ENCODE measurements at places on chromosomes 3 and 15.

- peak; percentile 96 for DNase-seq
Observed at GRCh38 chr3:150703756-150704344, at the start of gene ERICH6. TSS of gene ERICH6 (minus strand) at chr3:150703920. CDS start at chr3:150703898, 22 bp downstream.

DNA sequence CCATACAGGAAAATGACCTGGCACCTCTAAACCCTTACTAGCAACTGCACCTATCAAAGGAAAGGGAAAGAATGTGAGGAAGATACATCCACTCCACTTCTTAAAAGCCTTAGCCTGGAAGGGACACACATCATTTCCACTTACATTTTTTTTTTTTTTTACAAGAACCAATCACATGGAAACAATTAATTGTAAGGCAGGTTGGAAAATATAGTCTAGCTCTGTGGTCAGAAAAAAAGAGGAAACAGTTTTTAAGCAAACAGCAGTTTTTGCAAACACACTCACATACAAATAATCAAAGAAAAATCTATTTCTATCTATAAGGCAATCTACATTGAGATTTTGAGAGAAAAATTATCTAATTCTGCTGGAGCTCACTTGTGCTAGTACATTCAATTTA lies 98.9 kb upstream of the SPRED1 start:
- no peak for DNase-seq

DNA sequence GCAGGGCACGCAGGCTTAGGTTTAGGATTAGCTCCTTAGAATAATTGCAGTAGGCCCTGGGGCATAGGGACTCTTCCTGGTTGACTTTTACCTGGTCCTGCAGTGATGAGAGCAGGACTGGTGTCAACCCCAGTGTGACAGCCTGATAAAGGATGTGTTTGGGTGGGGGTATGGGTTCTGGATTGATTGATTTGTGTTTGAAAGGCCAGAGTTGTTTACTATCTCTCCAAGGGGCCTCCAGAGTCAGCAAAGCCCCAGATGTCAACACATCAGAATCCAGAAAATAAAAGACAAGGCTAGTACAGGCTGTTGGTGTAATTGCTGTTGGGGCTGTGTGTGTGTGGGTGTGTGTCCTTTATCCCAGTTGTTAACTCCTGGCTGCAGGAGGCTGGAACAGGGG lies 122.3 kb downstream of the CHRNA7 start:
- no peak for DNase-seq

- no peak for DNase-seq
Observed at GRCh38 chr15:63970621-63971426, 75.5 kb downstream of the DAPK2 start.

DNA sequence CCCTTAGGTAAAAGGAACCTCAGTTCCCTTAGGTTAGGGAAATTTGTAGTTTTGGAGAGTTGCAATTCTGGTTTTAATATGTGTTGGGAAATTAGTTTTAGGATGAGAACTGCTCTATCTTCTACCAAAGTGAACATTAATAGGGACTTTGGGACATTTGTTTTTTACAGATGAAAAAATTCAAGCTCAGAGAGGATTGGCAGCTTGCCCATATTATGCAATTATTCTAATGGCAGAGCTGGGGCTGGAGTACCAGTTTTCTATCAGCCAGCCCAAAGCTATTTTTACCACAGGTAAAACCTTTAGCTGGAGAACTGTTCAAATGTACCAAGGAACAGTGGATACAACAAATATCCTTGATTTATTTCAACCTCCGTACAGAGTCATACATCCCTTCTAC lies 127.0 kb downstream of the CPNE4 start:
- no peak for DNase-seq

GRCh38 chr3:138507524-138507923 lies 73.1 kb downstream of the ESYT3 start:
- DNase-seq: no peak

DNA sequence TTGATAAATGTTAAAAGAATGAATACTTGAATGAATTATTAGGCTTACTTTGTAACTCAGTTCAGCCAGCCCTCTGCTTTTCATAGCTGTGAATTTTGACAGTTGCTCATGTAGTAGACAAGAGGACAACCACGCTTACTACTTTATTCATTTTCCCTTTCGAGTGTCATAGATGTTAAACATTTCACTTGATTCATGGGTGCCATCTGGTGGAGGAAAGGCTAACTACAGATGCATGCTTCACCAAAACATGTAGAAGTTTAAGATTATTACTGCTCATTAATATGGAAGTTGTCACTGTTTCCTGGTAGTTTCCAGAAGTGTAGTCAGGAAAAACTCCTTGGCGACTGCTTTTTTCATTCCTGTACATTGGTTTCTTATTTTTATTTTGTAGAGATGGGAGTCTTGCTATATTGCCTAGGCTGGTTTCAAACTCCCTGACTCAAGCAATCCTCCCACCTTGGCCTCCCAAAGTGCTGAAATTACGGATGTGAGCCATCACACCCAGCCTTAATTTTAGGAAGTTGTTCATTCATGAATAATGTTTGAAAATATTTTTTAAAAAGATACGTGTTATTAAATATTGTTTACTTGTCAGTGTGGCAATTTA lies 163.2 kb downstream of the B3GALNT1 start:
- peak; percentile 75 for DNase-seq

DNA sequence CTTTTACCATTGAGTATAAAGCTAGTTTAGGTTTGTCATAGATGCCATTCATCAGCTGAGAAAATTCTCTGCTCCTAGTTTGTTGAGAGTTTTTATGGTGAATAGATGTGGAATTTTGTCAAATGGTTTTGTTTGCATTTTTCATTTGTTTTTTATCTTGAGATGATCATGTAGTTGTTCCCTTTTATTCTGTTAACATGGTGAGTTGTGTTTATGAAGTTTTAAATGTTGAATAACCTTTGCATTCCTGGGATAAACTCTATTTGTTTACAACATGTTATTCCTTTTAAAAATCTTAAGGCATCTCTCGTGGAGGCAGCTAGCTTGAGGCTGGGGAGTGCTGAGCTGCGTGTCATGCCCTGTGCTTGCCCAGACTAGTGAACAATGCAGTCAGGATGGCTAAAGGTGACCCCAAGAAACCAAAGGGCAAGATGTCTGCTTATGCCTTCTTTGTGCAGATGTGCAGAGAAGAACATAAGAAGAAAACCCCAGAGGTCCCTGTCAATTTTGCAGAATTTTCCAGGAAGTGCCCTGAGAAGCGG lies 48.5 kb downstream of the ANAPC13 start:
- DNase-seq: no peak

DNA sequence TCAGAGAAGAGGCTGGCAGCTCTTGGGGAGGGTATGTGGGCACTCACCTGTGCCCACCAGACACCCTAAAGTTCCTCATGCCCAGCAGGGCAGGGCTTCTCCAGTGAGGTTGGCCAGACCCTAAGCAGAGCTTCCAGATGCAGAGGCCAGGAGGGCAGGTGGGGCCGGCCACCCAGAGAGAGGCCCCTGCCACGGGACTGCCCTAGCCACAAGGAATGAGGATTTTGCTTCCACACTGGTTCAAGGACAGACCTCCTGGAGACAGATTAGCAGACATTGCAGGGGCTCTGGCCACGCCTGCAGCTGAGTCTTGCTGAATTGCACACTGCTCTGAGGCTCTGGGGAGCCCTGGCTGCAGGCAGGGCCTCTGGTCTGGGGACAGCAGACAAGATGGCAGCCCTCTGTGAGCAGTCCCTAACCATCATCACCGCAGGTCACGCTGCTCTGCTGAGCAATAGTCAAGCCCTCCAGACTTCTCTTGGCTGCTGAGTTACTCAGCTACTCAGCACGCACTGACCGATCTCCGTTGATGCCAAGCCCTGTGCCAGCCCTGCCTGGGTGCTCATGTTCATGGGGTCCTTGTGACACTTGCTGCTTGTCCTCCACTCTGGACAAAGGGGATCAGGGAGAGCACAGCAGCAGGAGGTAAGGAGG lies 117.4 kb upstream of the ABHD17C start:
- DNase-seq: no peak

- no peak for DNase-seq
Observed at GRCh38 chr3:49470714-49471420, 800 bp downstream of the DAG1 start.

DNA sequence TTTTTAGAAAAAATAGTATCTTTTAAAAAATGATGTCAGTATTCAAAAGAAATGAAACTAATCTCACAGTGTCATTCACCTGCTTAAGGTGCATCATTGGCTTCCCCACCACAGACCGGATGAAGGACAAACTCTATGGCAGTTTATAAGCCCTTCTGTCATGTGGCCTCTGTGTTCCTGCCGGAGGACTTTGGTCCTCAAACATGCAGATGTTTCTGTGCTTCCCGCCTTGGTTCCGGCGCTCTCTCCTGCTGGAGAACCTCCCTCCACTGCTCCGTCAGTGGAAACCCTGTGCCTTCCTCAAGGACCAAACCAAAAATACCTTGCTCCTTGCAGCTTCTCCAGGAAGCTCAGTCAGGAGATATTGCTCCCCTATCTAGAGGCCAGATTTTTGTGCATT lies 326.3 kb downstream of the UACA start:
- DNase-seq: no peak

DNA sequence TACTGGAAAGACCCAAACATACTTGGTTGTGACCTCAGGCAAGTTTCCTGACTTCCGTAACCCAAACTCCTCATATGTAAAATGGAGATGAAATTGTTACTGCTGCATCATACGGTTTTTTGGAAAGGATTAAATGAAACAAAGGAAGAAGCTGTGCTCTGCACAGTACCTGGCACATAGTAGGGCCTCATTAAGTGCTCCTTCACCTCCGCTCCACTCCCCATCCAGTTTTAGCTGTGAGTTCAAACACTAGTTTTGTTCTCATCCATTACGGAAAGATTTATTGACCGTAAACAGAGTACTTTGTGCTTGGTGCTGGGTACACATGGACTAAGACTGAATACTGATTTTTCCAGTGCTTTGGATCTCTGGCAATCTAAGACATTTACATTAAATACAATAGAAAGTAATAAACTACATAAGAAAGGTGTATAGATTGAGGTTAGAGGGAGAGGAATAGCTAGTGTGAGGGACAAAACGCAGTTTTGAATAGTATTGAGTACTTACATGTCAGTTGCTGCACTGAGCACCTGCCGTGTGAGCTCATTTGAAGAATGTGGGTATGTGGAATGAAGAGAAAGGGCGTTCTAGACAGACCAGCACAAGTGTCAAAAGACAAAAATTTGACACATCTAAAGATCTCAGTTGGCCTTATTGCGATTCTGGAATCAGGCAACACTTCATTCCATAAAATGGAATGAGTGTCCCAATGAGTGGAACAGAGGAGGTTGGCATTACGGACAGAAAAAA lies 594 bp upstream of the ICE2 start:
- no peak for DNase-seq

GRCh38 chr3:70889162-70890019 lies 577.0 kb upstream of the MDFIC2 start:
- peak; percentile 13 for DNase-seq

GRCh38 chr3:177948716-177949425 lies 587.4 kb upstream of the KCNMB2 start:
- no peak for DNase-seq

- peak; percentile 28 for DNase-seq
Observed at GRCh38 chr3:192816351-192816750, 89.0 kb upstream of the FGF12 start.

DNA sequence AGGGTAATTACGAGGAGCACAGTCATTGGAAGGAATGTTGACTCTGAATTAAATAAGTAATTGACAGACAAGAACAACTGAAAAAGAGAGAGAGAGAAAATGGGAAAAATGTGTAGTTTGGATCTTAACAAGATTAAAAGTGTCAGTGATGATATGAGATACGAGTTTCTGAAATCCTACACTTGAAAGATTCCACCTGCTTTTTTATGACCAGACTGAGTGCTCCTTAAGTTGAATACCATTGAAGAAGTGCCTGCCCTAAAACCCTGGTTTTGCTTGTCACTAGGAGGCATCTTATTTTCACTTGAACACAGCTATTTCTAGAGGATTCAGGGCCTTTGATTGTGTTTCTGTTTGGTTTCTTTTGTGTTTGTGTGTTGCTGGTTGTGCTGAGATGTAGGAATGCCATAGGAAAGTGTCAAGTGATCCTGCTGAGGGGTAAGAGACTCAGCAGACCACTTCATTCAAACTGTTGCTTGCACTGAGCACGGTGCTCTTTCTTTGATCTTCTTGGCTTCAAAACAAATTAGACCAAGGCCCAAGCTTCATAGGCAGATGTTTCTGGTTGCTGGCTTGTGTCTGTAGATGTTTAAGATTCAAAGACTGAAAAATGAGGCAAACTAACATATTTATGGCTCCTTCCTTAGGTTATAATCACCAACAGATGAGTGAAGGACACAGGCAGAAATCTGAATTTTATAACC lies 17.2 kb upstream of the ABHD10 start:
- no peak for DNase-seq

- DNase-seq: no peak
Observed at GRCh38 chr3:7015683-7016440, 154.9 kb downstream of the GRM7 start.

GRCh38 chr3:168251371-168251770 lies 155.6 kb upstream of the GOLIM4 start:
- no peak for DNase-seq

- DNase-seq: no peak
Observed at GRCh38 chr3:140470962-140471361, 206.9 kb upstream of the TRIM42 start.

DNA sequence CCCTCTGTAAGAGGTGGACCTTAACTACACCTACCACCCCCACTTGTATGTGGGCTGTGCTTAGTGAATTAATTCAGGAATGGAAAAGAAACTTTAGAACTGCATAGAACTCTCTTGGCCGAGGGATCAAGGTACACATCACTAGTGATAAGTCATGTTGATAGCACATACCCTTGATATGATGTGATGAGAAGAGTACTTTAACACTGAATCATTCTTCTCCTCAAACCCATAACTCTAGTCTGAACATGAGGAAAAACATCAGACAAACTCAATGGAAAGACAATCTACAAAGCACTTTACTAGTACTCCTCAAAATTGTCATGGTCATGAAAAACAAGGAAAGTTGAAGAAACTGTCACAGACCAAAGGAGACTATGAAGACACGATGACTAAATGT lies 87.6 kb downstream of the P2RY1 start:
- no peak for DNase-seq

- no peak for DNase-seq
Observed at GRCh38 chr15:82969353-82969752, 16.7 kb upstream of the RAMAC start.

- DNase-seq: no peak
Observed at GRCh38 chr3:49661281-49661680, 12.9 kb upstream of the APEH start.

Data from body of pancreas (tissue), 4 donors.